ENCODE measurements at places on chromosomes 7 and 10.

GRCh38 chr10:26494018-26494417, 55.9 kb downstream of the APBB1IP start:
- no peak for DNase-seq

GRCh38 chr7:105336009-105336408, 52.7 kb downstream of the SRPK2 start:
- no peak for DNase-seq

- peak; percentile 73 for DNase-seq
These were observed 51.9 kb upstream of the GNAT3 start for GRCh38 chr7:80563561-80564327.

DNA sequence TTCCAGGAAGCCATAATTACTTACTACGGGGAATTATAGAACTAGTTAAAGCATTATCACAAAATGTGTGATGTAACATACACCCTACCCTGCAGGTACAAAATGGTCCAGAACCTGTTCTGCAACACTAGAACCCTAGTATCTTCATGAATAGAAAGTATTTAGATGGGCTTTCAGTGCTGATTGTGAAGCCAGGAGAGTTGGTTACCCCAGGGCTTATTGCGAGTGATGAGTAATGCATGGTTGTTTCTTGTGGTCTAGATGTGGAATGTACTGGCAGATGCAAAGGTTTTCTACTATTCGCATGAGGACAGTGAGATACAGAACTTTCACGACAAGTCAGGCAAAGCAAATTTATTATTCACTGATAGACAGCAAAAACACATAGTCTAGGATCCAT, 33.6 kb upstream of the AGR3 start:
- peak; percentile 92 for DNase-seq

DNA sequence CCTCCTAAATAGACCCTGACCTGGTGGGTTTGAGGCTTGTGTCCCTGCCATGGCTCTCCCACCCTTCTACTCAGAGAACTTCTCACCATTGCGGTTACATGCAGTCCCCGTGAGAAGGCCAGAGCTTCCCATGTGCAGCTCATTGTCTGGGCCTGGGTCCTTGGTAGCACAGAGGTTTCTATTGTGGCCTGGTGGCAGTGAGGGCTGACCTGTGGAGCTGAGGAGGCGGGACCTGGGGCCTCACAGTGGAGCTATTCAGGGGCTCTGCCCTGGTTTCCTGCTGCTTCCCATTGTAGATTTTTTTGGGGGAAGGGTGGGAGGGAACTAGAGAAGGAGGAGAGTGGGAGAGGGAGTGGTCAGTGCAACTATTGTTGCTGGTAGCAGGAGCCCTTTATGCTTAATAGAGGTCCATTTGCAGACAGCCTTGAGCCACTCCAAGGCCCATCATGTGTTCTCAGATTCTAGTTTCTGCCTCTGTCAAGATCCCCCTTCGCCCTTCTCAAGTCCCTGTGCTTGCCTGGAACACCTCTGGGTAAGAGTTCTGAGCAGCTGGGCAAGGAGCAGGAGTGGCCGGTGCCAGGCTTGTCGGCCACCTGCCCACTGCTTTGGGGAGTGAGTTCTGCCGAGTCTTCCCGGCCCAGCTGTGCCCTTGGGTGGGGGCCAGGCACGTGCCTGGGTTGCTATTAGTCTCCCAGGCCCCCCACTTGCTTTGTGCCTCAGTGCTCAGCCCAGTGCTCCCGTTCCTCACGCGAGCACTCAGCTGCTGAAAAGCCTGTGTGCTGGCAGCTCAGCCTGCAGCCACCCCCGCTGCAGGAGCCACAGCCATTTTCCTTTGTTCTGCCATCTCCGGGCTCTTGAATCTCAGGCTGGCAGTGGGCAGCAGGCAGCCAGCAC, 10.7 kb downstream of the TSPAN14 start:
- no peak for DNase-seq

- no peak for DNase-seq
These were observed 37.9 kb downstream of the IL2RA start for GRCh38 chr10:6024334-6024682.

DNA sequence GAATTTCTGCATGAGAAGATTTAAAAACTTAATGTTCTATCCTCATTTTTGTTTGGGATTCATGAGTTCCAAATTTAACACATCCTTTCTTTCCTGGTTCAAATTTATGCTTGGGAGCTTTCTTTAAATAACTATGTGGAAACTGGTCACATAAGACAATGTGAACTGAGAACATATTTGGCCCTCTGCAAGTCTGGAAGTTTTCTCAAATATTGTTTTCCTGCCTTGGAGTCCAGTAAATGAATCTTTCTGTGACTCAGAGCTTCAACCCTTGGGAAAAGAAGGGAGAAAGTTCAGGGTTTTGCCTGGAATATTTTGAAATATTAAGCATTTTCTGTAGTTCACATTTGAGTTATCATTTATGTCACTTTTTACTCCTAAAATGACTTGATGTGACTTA, 559.0 kb upstream of the NRP1 start:
- no peak for DNase-seq

- DNase-seq = no peak
These were observed 34.7 kb downstream of the SPDYE6 start for GRCh38 chr7:102321351-102322201.

GRCh38 chr10:35185260-35186034, 58.8 kb downstream of the CREM start:
- DNase-seq = no peak

GRCh38 chr10:122852261-122852660, 6.6 kb upstream of the CUZD1 start:
- peak; percentile 71 for DNase-seq

DNA sequence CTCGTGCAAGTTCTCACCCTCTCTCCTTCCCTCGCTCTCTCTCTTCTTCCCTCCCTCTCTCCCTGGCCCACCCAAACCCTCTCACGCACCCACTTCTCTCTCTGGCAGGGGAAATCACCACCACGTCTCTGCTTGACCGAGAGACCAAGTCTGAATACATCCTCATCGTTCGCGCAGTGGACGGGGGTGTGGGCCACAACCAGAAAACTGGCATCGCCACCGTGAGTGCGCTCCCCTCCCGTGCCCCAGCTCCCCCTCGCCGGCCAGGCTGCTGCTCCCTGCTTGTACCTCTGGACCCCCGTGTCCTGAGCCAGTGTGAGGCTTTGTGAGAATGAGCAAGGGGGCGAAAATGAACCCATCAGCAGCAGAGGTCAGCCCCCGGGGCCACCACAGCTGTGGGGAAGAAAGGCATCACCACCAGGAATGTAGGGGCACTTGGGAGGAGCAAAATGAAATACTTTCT, 25.5 kb downstream of the C10orf105 start:
- no peak for DNase-seq

DNA sequence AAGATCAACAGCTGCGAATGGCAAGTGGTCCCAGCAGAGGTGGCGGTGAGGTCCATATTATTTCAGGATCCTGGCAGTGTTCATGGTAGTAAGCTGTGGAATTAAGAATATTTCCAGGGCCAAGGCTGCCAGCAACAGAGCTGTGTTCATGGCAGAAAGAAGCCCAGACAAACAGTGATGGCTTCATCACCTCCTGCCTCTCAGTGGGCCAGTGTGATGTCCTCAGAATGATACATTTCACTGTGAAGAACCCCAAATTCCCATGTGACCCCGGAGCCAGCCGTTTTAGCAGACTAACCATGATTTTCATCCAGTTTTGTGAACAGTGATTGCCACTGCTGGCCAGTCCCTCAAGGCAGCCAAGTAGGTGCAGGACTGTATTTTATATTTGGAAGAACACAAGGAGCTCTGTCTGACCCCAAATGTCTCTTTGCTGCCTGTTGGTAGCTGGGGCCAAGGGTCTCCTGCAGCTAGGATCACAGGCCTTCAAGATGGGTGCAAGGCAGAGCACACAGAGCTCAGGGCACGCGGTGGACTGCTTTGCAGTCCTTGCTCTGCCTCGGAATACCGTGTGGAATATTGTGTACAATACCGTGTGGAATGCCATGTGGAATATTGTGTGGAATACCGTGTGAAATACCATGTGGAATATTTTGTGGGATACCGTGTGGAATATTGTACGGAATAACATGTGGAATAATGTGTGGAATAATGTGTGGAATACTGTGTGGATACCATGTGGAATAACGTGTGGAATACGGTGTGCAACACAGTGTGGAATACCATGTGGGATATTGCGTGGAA, 132.3 kb upstream of the CHST15 start:
- no peak for DNase-seq

DNA sequence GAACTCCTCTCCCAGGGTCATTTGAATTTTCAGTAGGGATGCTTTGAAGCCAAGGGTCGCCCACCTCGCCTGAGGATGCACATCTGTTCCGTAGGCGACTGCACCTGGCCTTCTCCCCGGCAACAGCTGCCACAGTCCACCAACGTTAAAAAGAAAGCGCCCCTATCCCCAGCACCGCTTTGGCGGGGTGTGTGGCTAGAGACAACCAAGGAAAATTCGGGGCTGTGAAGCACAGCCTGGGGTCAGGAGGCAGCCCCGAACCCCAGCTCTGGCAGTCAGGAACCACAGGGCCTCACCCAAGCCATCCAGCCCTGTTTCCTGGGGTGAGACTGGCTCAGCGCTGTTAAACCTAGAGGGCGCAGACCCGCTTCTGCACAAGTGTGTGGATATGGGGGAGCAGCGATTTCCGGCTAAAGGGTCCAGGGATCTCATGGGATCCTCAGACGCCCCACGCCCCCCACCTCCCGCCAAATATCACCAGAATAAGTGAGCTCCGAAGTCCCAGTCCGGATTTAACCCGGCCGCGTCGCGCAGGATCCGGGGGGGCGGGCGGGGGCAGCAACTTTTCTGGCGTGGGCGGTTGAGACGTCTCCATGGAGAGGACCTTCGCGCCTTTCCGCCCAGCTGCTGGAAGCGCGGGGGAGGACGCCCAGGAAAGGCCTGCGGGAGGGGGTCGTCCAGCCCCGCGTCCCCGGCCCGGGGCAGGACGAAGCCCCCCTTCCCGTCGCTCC, 822 bp downstream of the ZC3HAV1L start:
- peak; percentile 51 for DNase-seq

All from EL (cell line).